ENCODE measurements at places on chromosomes 13 and 19. TPM values are rescaled to one million over a fixed set of nuclear protein-coding genes. Genes with fewer than 3 reads are reported as not detected.

DIAPH3 gene
- total RNA-seq: 2.0 TPM

OR7D2 gene
- total RNA-seq: not detected

GRCh38 chr19:56273563-56274117, 1.1 kb downstream of the EDDM13 start:
- no peak for DNase-seq

BBC3 gene
- total RNA-seq: 14.2 TPM

GRCh38 chr19:39816287-39817048, 17.5 kb downstream of the DYRK1B start:
- no peak for DNase-seq

GRCh38 chr13:94622344-94622743, 20.7 kb downstream of the GPR180 start:
- no peak for DNase-seq

MAST1 gene
- total RNA-seq: 0.35 TPM

- no peak for DNase-seq
Measured at GRCh38 chr19:13089139-13089856, 13.4 kb downstream of the LYL1 start.

CGB5 gene
- total RNA-seq: not detected

DNA sequence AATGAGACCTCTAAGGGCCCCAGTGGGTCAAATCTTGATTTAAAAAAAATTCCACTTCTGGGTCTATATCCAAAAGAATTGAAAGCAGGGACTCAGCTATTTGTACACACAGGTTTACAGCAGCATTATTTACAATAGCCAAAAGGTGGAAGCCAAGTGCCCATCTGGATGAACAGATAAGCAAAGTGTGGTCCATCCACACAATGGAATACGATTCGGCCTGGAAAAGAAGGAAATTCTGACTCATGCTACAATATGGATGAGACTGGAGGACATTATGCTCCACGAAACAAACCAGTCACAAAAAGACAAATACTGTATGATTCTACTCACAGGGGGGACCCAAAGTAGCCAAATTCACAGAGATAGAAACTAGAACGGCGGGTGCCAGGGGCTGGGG, 76.7 kb downstream of the CACNA1A start:
- no peak for DNase-seq

IER2 gene
- total RNA-seq: 73.9 TPM

DNA sequence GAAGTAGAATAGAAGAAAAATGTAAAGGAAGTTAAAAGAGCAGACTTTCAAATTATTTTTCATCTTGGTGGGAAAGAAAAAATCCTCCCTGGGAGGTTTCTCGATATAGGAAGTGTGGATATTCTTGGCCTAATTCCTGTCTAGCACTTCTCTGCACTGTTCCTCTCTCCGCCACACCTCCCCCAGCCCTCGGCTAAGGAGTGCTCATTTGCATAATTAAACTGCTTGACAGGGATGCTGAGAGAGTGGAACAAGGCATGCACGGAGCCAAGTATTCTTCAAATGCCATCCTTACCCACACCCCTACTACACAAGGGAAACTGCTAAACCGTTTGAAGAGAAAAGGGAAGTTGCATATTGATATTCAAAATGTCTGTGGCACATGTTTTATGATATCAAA, 511.0 kb upstream of the HTR2A start:
- DNase-seq: no peak
